ENCODE measurements at places on chromosomes 7 and 10. TPM values are rescaled to one million over a fixed set of nuclear protein-coding genes. Genes with fewer than 3 reads are reported as not detected.

GRCh38 chr10:2874963-2875362, 192.4 kb upstream of the PFKP start:
- no peak for DNase-seq

DNA sequence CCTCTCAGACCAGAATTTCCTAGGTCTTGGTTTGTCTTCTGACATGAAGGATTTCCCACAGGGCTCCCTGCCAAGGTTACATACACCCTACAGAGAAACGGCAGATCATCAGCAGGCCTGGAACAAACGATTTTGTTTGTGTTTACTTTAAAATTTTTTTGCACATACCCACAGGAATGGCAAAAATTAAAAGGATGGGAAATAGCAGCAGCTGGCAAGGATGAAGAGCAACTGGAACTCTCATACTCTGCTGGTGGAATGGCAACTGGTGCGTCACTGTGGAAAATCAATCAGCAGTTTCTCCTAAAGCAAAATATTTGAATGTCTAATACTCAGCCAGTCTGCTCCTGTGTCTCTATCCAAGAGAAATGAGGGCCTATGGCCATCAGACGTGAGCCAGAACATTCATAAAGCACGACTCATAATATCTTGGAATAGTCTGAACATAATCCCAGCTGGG, 6.5 kb downstream of the BAIAP2L1 start:
- no peak for DNase-seq

DNA sequence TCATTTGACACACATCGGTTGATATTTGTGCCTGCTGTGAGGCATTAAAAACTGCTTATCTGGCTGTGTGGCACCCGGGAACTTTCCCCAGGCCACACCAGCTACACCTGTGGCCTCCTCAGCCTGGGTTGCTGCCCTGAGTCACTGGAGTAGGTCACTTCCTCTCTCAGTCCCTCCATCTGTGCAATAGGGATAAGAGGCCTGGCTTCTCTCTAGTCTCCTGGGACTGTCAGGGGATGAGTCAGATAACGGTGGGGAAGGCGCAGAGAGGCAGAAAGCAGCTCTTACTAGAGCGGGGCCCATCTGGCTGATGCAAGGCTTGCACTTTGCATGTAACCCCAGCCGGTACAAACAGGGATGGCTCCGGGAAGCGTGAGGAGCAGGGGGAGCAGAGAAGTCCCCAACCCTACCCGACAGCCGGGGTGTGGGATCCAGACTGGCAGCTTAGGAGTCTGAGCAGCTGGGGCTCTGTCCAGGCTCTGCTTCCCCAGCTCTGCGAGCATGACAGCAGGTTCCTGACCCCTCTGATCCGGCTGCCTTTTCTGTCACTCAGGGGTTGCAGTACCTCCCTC, 34.0 kb downstream of the DNAJB12 start:
- DNase-seq: no peak

DNA sequence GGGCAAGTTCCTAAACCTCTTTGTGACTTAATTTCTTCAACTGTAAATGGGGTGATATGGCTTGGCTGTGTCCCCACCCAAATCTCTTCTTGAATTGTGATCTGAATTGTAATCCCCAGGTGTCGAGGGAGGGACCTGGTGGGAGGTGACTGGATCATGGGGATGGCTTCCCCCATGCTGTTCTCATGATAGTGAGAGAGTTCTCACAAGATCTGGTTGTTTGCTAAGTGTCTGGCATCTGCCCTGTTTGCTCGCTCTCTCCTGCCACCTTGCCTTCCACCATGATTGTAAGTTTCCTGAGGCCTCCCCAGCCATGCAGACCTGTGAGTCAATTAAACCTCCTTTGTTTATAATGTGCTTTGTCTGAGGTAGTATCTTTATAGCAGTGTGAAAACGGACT, 177.0 kb downstream of the MYOF start:
- DNase-seq: no peak

The FAM25A gene
- not detected for polyA plus RNA-seq

DNA sequence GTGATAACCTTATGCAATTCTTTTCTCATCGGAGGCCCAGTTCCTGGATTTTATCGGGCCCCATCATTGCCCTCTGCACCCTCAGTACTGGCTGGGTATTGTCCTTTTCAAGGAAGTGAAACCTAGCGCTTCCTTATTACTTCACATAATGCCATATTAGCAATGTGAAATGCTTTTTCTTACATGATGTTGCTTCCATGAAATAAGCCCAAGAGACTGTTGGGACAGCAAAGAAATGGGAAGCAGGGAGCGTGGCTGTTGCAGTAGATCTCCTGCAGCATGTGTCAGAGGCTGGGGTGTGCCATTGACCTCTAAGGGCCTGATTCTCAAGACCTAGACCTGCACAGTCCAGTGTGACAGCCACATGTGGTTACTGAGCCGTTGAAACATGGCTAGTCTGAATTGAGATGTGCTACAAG, 8.1 kb downstream of the CHN2 start:
- DNase-seq: no peak

DNA sequence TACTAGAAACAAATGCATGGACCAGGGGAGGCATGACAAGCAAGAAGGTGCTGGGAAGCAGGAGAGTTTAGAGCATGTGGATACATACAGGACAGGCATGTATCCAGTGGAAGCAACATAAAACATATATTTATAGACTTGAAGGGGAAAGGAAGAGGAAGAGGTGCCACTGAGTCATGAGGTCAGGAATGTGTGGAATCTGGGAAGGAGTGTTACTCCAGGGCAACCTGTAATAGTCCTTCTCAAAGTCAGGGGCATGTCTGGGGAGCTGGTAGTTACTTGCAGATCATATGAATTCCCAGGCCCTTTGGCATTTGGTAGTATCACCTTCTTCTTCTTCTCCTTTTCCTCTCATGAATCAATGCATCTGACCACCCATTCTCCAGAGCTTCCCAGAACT, 246.6 kb downstream of the XPNPEP1 start:
- no peak for DNase-seq

- DNase-seq: peak; percentile 20
These were observed 523 bp upstream of the CDH23 start for GRCh38 chr10:71396084-71396710.

DNA sequence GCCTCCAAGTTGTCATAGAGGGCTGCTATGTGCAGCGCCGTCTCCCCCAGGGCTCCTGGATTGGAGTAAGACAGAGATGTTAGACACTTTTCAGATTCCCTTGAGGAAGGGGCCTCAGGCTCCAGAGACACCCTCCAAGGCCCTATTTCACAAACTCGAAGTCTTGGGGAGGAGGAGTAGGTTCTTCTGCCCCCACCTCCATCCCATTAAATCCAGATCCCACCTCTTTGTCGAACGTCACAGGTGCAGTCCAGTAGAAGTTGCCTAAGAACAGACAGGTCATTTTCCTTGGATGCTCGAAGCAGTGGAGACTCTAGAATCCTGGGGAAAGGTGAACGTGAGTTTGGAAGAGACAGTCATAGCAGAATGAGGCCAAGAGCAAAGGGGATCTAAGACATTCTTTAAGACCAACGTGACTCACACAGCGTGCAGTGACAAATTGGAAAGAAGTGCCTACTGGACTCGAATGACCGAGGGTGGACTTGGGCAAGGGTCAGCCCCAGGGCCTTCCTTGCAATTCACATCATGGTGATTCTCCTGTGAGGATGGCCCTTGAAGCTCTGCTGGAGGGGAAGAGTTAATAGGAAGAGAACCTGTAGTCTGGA, 3.3 kb downstream of the TRPV5 start:
- no peak for DNase-seq

- no peak for DNase-seq
These were observed 585.8 kb downstream of the GATA3 start for GRCh38 chr10:8640301-8640700.

GRCh38 chr7:15751191-15751701, 64.8 kb upstream of the MEOX2 start:
- DNase-seq: no peak

GRCh38 chr7:98862716-98863420, 6.9 kb downstream of the TMEM130 start:
- DNase-seq: no peak

The RBM20 gene
- not detected for polyA plus RNA-seq

GRCh38 chr7:47931005-47932004, 17.0 kb downstream of the PKD1L1 start:
- DNase-seq: no peak

- no peak for DNase-seq
These were observed 983.0 kb downstream of the SORCS1 start for GRCh38 chr10:106181501-106181900.

DNA sequence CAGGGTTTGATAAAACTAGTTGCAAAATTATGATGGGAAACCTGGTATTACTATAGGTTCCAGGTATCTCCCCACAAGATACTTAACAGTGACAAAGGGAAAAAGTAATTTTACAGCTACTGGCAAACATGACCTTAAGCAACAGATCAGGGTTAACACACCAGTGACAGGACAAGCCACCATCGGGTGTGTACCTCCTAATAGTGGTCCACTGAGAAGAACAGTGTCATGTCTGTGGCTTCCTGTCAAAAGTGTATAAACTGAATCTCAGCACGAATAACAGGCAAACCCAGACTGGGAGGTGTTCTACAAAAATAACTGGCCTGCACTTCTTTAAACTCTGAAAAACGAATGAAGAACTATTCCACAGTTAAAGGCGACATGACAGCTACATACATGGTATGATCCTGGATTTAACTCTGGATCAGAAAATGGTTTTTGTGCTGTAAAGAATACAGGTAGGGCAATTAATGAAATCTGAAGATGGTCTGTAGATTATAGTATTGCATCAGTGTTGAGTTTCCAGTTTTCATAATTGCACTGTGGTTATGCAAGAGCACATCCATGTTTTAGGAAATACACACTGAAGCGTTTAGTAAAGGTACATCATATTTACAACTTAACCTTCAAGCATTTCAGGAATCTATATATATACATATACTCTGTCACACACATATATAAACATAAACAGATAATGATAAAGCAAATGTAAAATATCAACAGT, 32.0 kb upstream of the ARMS2 start:
- DNase-seq: peak; percentile 27
